Choroid plexus epithelial cell (primary cell): ENCODE measurements at places on chromosomes 6 and 20.
A peak's percentile ranks its signal among the peaks of the same experiment; 100 is the strongest.

DNA sequence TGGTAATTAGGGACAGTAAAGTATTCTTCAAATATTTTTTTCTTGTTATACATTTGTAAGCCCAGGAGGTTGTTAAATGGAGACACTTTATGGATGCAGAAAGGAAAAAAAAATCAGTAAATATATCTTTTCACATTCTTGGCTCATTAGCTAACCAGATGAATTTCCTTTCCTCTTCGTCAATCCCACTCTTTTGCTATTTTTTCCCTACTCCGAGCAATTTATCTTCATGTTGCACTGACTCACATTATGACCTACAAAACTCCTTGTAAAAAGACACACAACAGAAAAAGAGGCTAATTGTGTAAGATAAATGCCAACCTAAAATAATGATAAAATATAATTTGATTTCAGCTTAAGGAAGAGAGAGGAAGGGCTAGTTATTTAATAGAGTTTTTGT, 472.9 kb upstream of the ZNF337 start:
- peak; percentile 2 for DNase-seq

DNA sequence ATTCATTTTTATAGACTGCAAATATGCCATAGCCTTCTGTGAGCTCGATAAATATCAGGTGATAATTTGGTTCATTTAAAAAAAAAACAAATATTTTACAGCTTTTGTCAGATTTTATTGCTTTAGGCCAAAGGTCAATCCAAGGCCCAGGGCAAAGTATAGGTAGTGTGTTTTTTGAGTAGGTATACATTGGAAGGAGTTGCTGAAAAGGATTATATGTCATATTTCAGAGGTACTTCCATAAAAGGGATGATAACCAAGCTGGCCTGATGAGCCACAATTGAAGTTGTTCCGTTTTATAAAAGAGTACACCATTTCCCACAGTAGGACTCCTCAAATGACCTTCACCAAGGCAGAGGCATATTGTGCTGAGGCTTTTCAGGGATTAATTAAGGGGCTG, 452.8 kb upstream of the FLRT3 start:
- no peak for DNase-seq

GRCh38 chr6:37552267-37552666, 52.6 kb upstream of the CCDC167 start:
- DNase-seq, result no peak

DNA sequence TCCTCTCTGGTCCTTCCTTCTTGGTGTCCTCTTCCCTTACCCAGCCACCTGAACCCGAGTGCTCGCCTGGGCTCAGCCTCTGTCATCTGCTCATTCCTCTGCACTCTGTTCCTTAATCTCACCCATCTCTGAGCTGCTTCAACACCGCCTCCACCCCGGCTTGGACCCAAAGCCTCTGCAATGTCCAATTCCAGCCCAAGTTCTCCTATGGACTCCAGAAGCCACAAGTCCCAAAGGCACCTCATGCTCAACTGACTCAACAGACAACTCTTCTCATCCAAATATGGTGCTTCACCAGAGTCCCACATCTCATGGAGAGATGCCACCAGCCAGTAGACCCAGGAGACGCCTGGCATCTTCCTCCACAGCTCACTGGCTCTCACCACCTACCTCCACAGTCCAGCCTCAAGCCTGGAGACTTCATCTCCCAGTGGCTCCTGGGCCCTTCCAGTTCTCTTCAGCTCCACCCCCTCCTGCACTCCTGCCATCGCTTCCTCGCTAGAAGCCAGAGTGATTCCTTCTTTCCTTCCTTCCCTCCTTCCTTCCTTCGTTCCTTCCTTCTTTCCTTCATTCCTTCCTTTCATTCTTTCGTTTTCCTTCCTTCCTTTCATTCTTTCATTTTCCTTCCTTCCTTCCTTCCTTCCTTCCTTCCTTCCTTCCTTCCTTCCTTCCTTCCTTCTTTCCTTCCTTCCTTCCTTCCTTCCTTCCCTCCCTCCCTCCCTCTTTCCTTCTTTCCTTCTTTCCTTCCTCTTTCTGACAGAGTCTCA, 40.9 kb upstream of the NNAT start:
- DNase-seq, result no peak

- DNase-seq, result peak; percentile 36
Measured at GRCh38 chr20:45993197-45993951, 15.3 kb upstream of the MMP9 start.

DNA sequence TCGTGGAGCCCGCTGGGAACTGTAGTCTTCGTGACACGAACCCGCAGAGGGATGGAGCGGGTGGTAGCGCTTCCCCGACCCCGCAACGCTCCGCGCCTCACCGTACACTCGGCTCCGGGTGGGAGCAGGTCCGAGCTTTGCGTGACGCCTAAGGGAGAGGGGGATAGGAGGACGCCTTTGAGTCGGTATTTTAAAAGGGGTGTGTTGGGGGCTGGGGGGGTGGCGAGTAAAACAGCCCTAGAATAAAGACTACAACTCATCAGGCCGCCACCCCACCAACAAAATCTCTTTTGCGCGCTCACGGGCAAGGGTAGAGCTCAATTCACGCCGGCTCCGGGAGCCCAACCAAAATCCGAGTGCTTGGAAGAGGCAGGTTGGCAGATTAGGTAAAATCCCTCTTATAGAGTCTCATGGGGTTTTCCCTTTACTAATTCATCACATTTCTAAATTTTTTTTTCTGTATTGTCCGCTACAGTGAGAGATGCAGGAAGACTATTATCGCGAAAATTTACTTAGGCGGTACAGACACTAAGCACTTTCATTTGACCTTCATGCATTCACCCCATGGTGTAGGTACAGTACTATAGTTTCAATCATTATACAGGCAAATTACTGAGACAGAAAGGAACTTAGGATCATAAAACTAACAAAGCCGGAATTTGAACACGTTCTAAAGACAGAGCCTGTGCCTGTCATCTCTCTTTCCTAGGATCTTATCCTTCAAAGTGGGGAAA, 706 bp upstream of the SNX14 start:
- peak; percentile 43 for DNase-seq

- no peak for DNase-seq
Measured at GRCh38 chr6:160279850-160280249, 21.2 kb upstream of the SLC22A2 start.

GRCh38 chr20:62377064-62377461, 9.8 kb upstream of the RPS21 start:
- no peak for DNase-seq

DNA sequence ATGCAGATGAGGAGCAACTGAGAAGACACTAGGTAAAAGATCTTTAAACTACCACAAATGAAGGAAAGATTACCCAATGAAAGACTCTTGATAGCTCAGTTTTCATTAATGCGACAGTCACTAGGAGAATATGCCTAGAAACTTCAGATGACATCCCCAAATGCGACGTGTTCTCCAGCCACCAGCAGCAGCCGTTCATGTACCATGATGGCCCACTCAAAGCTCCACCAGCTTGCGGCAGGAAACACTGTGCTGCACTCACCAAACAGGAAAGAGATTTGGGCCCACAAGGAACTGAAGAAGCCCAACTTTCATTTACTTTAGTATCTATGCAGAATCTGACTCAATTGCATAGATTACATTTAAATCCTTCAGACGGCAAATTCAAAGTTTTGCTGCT, 7.5 kb downstream of the DIDO1 start:
- no peak for DNase-seq

DNA sequence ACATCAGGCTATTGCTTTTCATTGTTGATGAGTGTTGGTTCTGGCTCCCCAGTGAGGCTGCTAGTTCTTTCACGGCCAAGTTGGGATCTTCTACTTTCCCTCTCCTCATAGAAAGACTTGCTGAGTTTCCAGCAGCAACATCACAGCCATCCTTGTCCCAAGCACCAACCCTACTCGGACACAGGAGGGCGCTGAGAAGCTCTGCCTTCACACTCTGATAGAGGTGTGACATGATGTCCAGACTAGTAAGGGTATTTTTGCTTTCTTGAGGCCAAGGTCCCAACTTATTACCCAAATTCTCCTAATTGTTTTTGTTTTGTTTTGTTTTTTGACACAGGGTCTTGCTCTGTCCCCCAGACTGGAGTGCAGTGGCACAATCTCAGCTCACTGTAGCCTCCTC, 3.0 kb upstream of the GCM1 start:
- peak; percentile 34 for DNase-seq

DNA sequence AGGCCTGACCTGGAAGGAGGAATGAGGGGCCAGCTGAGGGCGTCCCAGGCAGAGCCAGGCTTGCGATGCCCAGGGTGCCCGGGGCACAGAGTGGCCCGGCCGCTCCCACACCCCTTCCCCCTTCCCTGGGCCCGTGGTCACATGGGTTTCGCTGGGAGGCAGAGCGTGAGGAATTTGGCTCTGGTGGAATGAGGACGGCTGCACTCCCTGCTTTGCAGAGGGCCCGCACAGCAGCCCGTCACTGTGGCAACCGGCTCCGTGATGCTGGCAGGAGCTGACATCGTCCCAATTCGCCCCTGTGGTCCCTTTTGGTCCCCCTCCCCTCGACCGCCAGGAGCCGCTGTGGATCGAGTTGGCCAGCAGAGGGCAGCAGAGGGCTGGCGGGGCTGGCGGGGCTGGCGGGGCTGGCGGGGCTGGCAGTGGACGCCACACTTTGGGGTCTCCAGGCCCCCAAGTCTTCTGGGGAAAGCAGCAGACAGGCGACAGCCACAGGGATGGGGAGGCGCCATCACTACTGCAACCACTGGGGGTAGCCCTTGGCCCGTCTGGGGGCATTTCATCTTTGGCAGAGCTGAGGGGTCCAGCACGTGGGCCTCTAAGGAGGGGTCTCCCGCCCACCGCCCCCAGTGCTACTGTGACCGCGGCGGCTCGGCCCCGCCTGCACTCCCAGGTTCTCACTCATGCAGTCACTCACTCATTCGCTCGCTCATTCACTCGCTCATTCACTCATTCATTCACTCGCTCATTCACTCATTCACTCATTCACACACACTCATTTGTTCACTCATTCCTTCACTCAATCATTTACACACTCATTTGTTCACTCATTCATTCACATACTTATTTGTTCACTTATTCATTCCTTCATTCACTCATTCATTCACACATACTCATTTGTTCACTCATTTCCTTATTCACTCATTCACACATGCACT, 49.7 kb upstream of the BHLHE23 start:
- DNase-seq, result peak; percentile 15

DNA sequence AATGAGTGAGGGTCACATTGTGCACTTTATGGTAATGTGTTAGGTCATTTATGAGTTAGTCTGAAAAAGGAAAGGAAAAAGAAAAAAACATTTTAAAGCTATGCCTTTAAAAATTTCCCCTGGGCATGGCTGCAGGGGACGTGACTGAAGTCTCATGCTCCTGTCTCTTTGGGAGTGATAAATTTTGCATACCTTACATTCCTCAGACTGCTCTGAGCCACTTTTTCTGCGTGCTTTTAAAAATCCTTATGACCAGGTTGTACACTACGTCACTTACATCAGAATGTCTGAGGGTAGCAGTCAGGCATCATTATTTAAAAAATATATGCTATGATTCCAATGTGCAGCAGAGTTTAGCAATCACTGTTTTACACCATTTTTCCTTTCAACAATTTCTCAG, 121.2 kb downstream of the RFPL4B start:
- peak; percentile 76 for DNase-seq

- peak; percentile 45 for DNase-seq
Measured at GRCh38 chr20:12153628-12154027, 235.9 kb downstream of the BTBD3 start.

DNA sequence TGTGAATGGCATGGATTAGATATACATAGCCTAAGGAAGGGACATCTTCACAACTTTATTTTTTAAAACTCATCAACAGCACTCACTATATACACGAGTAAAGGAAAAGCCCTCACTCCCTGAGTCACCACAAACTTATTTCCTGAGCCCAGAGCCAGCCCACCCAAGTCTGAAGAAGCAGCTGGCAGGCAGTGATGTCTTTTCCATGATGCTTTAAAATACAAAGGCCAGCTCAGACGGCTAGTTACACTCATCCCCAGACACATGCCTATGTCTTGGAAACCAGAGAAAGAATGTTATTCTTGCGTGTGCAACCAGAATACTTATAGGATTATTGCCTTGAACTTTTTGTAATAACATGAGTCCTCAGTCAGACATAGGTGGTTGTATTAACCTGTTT, 114.4 kb downstream of the ADGRG6 start:
- DNase-seq, result peak; percentile 96

DNA sequence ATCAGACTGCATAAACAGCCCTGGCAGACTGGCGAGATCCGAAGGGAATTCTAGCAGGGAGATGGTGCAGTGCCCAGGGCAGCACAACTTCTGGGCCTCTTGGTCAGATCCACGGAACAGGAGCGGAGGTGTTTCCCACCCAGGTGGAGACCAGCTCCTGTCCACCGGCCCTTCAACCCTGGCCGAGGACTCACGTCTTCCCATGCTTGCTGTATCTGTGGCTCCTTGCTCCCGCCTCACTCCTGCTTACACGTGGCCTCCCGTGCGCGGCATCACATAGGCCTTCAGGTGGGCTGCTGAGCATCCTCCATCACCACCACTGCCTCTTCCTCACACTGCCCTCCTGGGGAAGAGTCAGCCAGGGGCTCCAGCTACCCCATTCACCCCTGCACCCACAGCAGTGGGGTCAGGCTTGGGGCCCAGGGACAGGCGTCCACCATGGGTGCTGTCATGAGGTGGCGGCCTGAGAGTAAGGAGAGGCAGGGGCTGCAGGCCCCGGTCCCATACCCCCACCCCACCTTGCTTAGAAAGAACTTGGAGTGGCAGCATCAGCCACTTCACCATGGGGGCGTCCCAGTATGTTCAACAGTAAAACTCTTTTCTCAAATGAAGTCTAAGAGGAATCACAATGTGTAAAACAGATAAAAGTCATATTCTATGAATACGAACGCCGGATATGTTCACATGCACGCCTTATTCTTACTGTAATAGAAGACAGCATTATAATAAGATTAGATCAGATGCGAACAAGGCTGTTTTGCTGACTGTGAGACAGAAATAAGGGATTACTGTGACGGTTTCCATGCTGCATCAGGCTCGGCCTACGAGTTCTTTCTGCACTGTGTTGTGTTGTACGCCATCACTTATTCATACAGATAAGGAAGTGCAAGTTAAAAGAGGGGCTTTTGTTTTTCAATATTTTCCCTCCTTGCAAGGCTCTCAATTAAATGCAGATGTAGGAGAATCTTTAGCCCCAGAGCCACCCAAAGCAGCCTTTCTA, 165.4 kb downstream of the GRM4 start:
- DNase-seq, result no peak

GRCh38 chr6:77151241-77151640, 312.1 kb downstream of the HTR1B start:
- no peak for DNase-seq
